H9 (cell line): ENCODE measurements at places on chromosomes 12 and 14.

GRCh38 chr12:91406920-91407341 lies 224.3 kb upstream of the DCN start:
- DNase-seq, result no peak

DNA sequence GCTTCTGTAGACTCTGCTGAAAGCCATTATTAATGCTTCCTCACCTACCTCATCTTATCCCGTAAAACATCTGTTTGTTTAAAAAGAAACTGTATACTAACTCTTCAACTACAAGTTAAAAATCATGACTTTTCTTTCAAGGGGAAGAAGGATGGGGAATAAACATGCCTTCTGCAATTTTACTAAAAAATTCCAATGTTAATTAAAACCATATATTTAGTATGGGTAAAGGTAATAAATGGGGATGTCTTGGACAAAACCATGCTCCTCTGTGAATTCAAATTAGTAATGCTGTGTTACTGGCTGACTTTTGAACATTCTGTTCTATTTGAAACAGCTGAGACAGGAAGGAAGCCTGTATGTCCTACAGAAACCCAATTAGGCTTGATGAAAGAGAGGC lies 311.1 kb upstream of the DIO2 start:
- DNase-seq, result no peak

GRCh38 chr12:873954-874353 lies 75.5 kb downstream of the RAD52 start:
- DNase-seq, result no peak

GRCh38 chr12:90899456-90900182 lies 55.4 kb downstream of the CCER1 start:
- DNase-seq, result no peak

DNA sequence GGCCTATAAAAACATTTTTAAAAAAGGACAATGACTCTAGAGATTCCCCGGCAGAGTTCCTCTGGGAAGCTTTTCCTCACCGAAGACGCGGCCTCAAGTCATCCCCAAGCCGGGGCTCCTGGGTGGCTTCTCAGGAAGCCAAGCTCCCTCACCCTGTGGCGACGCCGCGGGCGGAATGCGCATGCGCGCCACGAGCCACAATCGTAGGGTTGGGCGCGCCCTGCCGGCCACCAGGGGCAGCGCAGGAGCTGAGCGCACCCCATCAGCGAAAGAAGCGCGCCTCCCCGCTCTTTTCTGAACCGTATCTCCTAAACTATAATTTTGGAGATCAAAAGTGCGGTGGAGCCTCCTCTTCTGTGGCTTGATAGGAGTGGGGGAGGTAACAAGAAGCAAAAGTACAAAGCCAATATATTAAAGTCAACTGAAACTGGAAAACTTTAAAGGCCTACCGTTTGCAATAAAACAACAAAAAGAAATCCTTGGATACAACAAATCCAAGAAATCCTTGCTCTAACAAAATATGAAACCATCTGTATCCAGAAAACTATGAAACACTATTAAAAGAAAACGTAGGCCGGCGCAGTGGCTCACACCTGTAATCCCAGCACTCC lies 17.4 kb upstream of the CHFR start:
- peak; percentile 94 for DNase-seq

DNA sequence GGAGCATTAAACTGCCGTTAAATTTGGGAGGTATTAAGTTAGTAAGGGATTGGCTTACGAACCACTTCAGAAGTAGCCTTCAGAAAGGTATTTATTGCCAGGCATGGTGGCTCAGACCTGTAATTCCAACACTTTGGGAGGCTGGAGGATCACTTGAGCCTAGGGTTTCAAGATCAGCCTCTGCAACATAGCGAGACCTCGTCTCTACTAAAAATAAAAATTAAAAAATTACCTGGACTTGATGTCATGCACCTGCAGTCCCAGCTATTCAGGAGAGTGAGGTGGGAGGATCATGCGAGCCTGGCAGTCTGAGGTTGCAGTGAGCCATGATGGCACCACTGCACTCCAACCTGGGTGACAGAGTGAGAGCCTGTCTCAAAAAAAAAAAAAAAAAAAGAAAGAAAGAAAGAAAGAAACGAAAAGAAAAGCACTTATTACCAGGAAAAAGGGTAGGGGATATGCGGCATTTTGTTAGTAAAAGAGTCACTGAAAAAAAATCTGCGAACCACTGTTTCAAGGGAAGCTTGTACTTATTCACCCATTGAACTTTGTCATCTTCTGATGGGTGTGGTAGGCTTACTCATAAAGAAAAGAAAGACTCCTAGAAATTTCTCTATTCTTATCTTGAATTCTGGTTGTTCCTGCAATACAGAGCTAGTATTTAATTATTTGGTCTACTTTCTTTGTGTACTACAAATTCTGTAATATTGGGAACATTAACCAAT lies 33.6 kb upstream of the PLEKHA5 start:
- no peak for DNase-seq

- DNase-seq, result no peak
Measured at GRCh38 chr14:104373055-104373854, 206.3 kb upstream of the C14orf180 start.

GRCh38 chr14:69917287-69917686 lies 38.1 kb downstream of the SMOC1 start:
- no peak for DNase-seq

DNA sequence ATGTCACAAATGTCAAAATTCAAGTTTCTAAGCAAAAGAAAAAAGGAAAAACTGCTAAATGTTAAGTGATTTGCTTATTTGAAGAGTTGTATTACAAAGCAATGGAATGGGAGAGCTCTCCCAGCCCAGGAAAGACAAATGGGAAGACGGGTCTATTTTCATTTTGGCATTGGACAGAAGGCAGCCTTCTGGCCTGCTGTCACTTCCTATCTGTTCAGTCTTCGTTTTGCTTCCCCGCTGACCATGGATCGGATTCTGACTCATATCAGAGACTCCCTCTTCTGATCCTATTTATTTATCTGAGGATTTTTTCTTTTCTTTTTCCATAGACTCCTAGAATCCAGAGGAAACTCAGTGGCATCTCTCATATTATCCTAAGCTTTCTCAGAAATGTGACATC lies 634.9 kb downstream of the DIO2 start:
- no peak for DNase-seq

DNA sequence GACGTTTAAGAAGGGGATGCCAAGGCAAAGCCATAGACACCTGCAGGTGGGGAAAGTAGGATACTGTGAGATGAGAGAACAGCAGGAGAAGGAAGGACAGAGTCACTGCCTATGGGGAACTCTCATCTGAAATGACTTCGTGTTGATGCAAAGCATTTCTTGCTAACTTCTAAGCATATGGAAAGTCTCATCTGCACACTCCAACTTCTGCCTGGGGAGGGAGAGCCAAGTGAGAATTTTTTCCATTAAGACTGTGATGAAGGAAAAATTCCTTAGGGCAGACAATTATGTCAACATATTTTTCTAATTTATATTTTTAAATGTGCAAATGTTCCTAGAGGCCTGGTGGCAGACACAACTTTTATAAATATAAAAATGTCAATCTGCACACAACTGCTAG lies 115.3 kb downstream of the IPO8 start:
- DNase-seq, result no peak

DNA sequence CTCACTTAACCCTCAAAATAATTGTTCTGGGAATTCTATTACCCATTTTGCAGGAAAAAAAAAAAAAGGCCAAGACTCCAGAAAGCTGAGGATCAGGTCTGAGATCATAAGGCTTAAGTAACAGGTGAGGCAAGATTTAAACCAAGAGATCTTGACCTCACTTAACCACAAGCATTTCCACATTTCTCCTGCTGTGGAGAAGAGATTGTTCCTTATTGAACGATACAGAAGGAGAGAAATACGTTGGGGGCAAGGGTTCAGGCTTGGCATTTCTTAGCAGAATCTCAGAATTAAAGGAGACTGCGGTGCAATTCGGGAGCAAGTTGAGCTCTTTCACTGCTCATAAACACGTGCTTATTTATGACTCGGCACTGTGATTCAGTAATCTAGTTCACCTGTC lies 885.3 kb upstream of the TMEM132C start:
- DNase-seq, result no peak

- DNase-seq, result no peak
Measured at GRCh38 chr12:131776237-131776889, 51.8 kb upstream of the MMP17 start.

DNA sequence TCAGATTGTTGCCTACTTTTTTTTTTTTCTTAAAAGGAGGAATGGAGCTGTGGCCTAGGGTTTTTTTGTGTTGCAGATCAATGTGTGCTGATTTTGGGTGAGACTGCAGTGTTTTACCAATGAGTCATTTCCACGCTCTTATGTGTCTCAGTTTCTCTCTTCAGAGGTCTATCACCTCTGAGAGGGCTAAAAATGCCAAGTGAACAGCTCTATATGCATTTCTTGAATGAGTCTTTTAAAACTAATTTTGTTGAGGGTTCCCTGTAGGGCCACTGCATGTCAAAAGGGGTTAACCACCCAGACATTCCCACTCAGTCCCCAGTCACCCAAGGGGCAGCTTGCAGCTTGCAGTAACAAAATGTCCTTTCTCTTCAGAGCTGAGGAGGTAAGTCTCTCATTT lies 24.3 kb upstream of the GLIPR1L2 start:
- no peak for DNase-seq

GRCh38 chr14:103558071-103558882 lies 4.2 kb downstream of the BAG5 start:
- no peak for DNase-seq

DNA sequence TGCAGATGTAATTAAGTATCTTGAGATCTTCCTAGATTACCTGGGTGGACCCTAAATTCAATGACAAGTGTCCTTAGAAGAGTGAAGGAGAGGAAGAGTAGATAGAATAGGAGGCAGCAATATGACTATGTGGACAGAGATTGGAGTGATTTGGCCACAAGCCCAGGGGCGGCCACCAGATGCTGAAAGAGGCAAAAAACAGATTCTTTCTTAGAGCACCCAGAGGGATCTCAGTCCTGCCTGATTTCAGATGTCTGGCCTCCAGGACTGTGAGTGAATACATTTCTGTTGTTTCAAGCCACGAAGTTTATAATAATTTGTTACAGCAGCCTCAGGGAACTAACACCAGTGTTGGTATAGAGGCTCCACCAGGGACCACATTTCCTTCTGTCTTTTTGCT lies 67.3 kb downstream of the DACT1 start:
- no peak for DNase-seq

DNA sequence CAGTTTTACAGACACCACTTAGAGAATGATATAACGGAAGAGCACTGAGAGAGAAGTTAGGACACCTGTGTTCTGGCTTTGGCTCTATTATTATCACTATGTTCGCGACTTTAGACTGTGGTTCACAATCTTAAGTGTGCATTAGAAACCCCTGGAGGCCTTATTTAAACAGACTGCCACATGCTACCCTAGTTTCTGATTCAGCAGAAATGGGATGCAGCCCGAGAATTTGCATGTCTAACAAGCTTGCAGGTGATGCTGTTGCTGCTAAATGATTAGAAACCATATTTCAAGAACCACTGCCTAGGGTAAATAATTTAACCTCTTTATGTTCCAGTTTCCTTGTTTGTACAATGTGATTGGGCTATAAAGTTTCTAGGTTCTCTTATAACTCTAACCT lies 3.6 kb upstream of the RAD51AP1 start:
- DNase-seq, result no peak

DNA sequence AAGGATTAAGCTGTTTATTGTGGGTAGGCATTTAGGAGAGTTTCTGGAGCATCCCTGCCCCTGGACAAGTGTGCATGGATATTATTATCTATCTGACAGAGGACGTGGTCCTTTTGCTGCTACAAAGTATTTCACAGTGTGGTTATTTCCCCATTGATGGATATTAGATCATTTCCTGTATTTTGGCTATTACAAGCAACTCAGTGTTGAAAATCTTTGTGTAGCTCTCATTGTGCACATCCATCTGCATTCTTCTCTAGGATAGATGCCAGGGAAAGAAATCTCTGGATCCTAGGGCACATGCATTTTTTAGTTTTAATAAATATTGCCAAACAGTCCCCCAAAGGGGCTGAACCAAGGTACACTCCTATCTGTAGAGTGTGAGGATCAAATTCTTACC lies 154.3 kb upstream of the SRRM4 start:
- no peak for DNase-seq

DNA sequence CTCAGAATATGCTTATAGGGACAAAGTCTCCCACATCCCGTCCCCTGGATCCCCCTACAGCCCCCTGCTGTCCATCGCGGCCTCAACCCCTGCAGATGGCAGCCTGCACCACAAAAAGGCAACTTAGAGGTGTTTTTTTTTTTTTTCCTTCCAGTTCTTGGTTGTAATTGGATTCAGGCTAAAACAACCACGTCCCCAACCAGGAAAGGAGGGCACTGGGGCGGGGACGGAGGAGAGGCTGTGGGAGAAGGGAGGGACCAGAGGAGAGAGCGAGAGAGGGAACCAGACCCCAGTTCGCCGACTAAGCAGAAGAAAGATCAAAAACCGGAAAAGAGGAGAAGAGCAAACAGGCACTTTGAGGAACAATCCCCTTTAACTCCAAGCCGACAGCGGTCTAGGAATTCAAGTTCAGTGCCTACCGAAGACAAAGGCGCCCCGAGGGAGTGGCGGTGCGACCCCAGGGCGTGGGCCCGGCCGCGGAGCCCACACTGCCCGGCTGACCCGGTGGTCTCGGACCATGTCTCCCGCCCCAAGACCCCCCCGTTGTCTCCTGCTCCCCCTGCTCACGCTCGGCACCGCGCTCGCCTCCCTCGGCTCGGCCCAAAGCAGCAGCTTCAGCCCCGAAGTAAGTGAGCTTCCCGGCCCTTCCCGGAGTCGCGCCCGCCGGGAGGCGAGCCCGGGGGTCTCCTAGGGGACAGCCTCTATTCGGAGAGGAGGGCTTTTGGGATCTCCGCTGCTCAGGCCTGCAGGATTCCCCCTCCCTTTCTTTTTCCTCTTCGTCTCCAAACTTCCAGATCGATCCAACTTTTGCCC lies at the start of gene MMP14:
Gene MMP14 (plus strand): TSS at position 285 of the 813 bp plus-strand sequence. CDS start 233 bp downstream, at position 518.
- DNase-seq, result peak; percentile 59

- DNase-seq, result no peak
Measured at GRCh38 chr12:82609234-82609914, 77.3 kb upstream of the TMTC2 start.

DNA sequence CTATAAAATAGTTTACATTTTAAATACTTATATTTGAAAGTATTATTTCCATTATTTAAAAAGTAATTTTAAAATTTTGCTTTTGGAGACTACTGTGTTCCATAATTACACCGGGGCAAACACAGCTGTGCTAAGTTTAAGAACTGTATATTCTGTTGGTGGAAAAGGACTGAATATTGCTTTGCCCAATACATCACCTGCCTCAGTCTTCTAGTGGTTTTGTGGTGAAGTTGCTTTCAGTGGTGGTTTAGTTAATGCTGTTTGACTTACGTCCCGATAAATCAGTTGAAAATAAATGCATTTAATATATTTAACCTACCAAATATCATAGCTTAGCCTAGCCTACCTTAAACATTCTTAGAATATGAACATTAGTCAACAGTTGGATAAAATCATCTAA lies 23.4 kb downstream of the FBXO34 start:
- no peak for DNase-seq

DNA sequence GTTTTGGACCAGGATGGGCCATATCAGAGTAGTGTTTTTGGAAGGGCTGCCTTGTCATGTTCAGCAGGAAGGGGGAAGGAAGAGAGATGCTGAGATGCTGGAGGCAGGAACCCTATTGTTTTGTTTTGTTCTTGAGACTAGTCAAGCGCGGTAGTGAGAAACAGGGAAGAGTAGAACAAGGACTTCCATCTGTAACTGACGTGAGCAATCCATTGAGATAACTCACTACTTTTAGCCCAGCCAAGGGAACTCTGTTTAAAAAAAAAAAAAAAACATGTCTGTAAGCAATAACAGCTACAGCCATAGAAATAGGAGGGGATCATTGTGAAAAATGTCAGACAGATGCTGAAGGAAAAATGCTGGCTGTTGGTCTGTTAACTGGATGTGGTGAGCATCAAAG lies 34.0 kb downstream of the CD9 start:
- DNase-seq, result no peak

- DNase-seq, result no peak
Measured at GRCh38 chr14:22567437-22567836, 21.6 kb downstream of the DAD1 start.
